Stimulated activated CD8-positive, alpha-beta memory T cell treated with anti-CD3 and anti-CD28 coated beads, Interleukin-15, amount 100 ng/mL, for 1 hour (primary cell): ENCODE measurements at places on chromosomes 6 and 20.
A peak's percentile ranks its signal among the peaks of the same experiment; 100 is the strongest.

DNA sequence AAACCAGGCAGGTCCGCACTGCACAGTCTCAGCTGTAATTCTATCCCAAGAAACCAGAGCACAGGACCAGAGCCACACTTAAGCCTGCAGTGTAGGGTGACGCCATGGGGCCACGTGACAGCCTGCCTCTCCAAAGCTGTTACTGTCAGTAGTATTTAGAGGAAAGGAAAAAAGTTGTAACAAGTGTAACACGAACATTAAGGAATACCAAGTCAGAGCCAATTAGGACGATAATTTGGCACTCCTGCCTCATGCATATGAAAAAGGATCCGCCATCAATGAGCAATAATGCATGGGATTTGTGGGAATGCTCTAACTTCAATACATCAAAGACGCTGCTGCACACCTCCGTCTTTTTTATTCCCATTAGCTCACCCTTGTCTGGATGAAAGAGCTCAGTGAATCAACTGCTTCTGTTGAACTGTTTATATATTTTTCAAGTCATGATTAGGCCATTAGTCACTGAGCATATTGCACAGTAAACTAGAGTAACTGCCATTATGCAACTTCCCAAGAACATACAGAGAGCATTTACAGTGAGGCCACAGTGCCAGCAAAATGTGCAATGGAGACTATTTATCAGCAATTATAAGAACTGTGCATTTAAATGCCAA is 79.9 kb downstream of the ATXN1 start:
- no peak for DNase-seq

DNA sequence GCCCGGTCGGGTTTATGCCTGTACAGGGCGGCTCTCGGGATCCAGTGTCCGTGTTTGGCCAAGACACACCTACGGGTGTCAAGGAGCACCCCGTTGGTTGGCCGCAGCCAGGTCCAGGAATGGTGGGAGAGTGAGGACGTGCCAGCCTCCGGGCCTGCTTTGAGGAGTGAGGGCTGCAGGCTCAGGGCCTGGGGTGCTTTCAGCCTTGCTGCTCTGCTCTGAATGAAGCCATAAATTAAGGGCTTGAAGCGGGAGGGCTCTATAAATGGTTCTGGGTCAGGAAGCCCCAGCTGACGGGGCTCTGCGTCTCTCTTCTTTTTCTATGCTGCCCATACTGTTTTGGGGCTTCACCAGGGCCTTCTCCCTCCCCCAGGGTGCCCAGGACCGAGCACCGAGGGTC is 15.1 kb downstream of the GATA5 start:
- no peak for DNase-seq

- peak; percentile 44 for DNase-seq
Observed at GRCh38 chr6:118725944-118726343, 74.6 kb upstream of the CEP85L start.

DNA sequence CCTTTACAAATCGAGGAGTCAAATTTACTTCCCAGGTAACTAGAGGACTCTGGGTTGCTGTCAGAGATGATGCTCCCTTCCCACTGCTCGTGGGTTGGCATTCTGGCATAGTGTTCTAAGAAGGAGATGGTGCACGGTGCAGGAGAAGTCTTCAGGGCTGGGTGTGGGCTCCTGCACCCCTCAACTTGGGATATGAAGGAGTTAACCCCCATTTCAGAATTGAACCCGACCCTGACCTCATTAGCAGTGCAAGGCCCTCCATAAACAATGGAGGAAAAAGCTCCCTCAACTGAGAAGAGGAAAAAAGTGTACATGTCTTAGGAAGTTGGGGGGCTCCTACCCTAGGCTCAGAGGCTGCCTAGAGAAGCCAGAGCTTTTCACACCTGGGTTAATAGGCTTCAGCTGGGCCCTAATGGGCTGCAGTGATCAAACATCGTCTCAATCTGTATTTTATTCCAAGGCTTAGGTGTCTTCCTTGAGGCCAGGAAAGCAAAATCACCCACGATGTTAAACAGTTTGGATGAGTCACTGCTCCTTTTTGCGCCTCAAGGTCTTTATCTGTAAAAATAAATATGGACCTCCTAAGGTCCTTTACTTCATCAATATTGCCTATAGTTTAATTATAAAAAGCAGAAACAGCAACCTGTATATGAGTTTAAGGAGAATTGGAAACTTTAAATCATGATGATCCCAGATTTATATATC is 29.4 kb downstream of the TFAP2B start:
- no peak for DNase-seq

DNA sequence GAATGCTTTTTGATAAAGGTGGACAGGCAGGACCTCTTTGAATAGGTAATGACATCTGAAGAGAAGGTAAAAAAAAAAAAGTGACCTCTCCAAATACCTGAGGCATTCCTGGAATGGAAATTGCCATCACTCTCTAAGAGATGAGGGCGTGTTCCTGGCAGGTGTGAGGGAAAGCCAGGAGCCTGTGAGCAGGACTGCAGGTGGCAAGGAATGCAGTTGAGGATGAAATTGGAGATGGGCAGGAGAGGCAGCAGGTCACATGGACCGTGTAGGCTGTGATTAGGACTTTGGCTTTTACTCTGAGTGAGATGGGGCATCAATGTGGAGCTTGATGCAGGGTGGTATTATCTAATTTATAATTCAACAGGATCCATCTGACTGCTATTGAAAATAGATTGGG is 227.4 kb downstream of the LRFN2 start:
- no peak for DNase-seq

DNA sequence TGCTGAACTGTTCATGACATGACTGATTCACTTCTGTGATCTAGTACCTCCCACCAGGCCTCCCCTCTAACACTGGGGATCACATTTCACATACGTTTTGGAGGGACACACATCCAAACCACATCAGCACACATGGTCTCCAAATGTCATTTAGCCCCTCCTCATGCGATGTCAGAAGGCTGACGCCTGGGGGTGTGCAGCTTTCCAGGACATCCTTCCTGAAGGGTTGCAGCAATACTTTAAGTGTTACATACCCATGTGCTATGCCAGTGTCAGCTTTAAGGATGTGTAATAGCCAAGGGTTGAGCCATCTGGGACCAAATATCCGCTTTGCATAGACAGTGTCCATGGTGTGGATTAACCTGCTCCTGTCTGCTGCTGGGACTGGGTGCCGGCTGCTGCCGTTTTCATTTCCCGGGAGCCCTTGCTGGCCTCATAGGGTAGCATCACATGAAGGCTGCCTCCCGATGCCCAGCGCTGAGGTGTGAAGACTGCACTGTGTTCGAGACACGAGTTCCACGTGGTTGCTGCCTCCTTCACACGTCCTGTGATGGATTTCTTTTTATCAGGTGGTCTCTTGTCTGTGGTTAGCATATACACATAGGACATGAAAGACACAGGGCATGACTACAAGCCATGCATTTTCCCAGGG is 219.0 kb downstream of the THBS2 start:
- DNase-seq, result no peak

- DNase-seq, result no peak
Observed at GRCh38 chr6:121548131-121548530, 112.7 kb downstream of the GJA1 start.

GRCh38 chr6:70586114-70586513 is 19.4 kb downstream of the SDHAF4 start:
- no peak for DNase-seq

DNA sequence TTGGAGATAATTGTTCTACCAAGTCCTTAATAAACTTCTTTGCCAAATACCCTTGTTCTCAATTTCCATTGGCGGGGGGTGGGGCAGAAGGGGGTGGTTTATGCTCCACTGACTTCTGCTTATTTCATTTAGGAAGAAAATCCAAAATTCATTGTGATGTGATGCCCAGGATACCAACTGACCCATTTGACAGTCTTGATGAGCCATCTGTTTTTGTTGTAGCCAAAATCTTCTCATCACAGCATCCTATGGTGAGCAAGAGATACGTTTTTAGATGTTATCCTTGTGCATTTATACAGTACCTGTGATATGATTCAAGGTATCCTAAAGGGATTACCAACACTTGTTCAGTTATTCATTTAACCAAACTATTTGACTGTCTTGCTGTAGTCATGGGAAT is 108.5 kb upstream of the BMP5 start:
- DNase-seq, result no peak

DNA sequence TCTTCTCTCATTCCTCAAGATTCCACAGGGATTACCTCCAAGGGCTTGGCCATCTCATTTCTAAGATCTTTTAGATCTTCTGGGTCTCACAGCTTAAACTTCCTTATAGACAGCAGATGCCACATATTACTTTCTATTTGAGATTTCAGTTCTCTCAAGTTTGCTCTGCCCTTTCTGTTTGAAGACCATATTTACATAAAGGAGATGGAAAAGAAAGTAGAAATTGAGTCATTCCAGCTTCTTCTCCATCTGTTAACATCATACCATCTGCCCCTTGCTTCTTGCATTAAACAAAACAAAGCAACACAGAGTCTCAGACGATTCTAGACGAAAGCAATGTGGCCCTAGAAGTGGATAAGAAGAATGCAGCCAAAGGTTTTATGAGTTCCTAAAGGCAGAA is 203.4 kb downstream of the TTLL2 start:
- DNase-seq, result no peak

DNA sequence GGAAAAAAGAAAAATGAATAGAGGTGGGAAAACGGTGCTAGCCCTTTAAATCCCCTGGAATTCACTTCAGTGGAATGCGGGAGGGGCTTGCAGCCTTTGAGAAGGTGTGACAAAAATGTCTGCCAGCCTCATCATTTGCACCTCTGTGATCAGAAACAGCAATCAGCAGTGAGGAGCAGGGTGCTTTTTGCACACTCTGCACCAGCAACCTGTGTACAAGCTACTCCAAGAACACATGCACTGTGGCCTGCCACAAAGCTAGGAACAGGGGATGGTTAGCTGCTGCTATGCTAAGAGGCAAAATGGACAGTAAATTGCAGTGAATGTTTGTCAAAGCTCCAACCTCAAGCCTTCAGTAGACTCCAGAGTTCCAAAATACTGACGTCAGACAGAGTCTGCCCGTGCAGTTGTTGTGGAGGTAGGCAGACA is 29.7 kb downstream of the GINS1 start:
- no peak for DNase-seq

DNA sequence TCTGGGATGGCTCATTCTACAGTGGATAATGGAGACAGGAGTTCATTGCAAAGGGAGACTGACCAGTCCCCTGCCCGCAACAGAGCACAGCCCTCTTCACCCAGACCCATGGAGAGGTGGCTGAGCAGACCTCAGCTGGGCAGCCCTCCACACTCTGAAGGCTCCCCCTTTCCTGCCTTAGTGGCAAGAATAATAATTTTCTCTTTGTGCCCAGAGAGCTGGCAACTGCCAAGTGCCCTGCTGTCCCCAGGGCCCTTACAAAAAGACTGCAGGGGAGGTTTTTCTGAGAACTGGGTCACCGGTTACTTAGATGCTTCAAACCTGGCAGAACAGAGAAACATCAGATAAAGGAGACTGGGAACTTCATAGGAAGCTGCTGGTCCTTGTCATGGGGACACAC is 35.4 kb upstream of the ZNFX1 start:
- no peak for DNase-seq

DNA sequence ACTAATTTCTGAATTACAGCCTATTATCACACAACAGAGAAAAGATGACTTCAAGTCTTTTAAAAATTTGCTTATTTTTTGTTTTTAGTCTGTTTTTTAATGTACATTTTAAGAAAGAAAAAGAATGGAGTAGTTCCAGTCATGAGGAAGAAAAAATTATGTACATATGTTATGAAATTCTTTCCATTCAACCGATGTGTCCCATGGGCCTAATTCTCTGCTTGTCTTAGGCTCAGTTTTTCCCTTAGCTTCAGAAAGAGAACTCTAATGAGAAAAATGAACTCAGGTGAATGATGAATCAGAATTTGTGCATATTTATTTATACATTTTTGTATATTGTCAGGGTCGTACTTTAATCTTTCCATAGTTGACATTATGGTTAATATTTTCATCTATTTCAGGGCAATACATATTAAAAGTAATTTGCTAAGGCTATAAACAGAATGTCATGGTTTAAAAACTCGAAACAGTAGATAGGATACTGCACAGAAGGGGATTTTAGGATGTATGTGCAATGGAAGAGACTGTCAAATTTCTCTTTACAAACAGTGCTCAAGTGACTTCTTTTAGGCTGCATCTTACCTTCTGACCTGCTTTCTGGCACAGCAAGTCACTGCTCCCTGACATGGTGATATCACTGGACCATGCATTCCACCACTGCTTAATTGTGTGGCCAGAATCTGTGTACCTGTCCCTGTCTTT is 153.1 kb downstream of the EPHA7 start:
- DNase-seq, result no peak

- DNase-seq, result no peak
Observed at GRCh38 chr6:88804701-88805100, 158.7 kb downstream of the RNGTT start.

GRCh38 chr20:22353586-22353985 is 230.8 kb downstream of the FOXA2 start:
- no peak for DNase-seq

DNA sequence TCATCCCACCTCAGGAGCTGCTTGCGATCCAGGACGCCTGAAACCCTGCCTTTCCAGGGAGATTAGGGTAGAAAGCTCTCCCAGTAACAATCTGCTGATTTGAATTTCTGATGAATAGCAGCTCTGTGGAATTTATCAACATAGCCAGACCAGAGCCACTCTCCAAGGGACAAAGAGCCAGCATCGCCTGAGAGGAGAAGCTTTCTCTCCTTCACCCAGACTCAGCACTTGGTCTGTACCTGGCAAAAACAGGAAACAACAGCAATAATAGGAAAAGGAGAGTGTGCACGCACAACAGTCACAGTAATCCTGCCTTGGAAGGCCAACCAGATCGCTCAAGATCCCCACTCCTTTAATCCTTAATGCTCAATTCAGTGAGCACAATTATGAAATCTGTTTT is 22.3 kb upstream of the ROS1 start:
- no peak for DNase-seq

- no peak for DNase-seq
Observed at GRCh38 chr20:45100563-45101245, at the start of gene KCNS1. Gene KCNS1 (minus strand): TSS chr20:45101127. CDS start chr20:45099236, 1,891 bp downstream.

- no peak for DNase-seq
Observed at GRCh38 chr6:51241376-51241775, 422.7 kb downstream of the TFAP2B start.

DNA sequence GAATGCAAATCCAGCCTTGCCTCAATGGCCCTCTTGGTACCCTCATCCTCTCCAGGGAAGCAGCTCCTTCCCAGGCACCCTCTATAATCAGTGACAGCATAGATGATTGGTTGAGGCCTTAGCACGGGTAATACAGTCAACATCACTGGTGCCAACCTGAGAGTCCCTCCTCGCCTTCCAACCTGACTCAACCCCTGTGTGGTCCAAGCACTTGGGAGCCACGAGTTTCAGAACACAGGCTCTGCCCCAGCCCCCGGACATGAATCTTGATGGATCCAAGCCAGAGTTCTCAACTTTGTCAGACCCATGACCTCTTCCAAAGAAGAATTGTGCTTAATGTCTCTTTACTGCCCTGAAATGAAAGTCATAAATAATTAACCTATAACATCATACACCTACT is 213.9 kb downstream of the PREX1 start:
- DNase-seq, result no peak
